ENCODE measurements at places on chromosomes 16 and 17.

GRCh38 chr17:29667969-29668368, 45.3 kb upstream of the CORO6 start:
- no peak for DNase-seq

DNA sequence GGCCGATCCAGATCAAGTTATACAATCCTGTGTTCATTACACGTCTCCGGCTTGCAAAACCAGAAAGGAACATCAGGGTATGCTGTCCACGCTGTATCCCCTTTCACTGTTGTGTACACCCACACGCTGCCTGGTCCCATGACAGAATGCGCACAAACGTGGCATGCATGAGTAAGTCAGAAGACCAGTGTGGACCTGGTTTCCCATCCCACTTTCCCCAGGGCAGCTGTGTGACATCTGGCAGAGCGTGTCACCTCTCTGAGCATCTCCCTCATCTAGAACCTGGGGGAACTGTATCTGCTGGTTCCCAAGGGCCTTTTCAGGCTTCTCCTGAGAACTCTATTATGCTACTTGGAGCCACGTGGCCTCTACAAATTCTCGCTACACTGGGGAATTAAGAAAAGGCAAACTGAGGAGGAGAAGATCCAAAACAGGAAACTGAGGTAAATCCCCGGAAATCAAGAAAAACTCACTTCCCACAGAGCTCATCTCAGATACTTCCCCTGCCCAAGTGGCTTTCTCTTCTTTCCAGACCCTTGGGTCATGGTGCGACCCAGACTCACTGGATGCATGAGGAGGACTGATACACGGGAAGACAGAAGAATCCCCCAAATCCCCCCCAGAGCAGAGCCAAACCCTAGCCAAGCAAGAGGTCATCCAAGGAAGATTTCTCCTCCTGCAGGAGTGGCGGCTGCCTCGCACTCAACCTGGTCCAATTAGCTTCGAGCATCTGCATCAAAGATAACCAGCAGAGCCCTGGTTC, 139.3 kb downstream of the GAS7 start:
- no peak for DNase-seq

- no peak for DNase-seq
Measured at GRCh38 chr16:19136549-19137196, 22.9 kb downstream of the ITPRIPL2 start.

DNA sequence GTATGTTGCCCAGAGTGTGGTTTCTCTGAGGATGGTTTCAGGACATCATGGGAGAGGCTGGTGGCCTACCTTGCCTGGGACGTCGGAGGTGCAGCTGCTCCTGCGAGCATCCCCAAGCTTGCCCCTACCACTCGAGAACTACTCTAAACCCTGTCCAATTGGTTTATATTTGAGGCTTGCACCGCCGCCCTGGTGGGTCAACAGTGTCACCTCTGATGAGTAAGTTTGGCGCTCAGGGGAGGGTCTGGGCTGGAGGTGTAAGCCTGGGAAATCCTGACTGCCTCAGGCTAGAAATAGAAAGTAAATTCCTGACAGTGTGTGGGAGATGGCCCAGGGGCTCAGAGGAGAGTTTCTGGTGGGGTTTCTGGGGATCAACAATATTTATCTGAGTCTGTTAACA, 48.2 kb downstream of the CCDC42 start:
- DNase-seq = no peak

- DNase-seq = no peak
Measured at GRCh38 chr17:68843522-68843921, 111.7 kb downstream of the ABCA8 start.

DNA sequence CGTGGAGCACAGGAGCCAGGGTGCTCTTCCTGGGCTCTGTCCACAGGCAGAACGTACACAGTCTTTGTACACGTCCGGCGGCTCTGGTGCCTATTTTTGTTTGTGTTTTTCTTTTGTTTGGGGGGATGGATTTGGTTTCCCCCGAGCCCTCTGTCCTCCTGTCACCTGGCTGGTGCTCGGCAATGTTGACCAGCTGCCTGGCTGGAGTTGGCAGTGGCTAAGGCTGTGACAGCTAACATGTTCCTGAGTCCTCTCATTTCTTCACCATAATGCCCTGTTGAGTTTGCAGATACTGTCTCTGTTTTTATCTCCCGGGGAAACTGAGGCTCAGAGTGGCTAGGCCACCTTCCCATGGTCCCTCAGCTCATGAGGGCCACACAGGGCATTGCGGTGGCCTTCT, 25.7 kb downstream of the MAPT start:
- DNase-seq = no peak

DNA sequence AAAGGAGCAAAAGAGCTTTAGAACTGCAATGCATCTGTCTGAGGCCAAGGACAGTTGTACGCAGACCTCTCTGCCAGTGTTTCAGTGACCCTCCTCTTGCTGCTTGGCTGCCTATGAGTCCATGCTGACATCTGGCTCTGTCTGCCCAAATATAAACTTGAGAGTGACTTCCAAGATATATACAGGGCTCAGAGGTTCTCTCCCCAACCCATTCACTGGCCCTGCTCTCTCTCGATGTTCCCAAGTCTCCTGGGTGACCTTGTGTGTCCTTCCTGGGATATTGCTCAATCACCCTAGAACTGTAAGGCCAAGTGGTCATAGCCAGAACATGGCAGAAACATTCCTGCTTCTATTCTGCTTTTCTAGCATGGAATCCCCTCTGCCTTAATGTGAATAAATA, 716.3 kb downstream of the WWOX start:
- DNase-seq = no peak

DNA sequence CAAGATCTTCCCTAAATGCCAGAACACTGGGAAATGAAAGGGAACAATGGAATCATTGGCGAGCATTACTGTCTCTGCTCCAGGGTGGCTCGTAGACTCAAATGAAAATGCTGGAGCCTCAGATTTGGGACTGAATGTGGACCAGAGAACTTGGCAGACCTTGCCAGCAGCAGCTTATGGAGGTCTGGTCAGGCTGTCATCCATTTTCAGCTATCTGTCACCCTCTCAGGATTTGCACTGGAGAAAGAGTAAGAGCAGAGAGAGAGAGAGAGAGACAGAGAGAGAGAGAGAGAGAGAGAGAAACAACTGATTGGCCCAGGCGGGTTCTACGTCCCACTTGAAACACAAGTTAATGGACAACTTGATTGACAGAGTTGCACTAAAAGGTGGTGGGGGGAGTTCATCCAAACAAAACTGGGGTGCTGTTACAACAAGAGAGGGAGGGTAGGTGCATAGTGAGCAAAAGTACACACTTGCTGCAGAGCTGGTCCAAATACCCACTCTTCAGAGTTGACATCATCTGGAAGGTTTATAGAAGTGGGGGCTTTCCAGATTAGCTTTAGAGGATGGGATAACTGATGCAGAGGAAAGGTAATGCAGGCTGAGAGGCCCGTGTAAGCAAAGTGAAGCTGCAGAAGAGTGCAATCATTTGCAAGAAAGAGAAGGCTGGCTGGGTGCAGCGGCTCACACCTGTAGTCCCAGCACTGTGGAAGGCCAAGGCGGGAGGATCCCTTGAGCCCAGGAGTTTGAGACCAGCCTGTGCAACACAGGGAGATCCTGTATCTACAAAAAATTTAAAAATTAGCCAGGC, 16.5 kb upstream of the NSMCE1 start:
- DNase-seq = no peak

DNA sequence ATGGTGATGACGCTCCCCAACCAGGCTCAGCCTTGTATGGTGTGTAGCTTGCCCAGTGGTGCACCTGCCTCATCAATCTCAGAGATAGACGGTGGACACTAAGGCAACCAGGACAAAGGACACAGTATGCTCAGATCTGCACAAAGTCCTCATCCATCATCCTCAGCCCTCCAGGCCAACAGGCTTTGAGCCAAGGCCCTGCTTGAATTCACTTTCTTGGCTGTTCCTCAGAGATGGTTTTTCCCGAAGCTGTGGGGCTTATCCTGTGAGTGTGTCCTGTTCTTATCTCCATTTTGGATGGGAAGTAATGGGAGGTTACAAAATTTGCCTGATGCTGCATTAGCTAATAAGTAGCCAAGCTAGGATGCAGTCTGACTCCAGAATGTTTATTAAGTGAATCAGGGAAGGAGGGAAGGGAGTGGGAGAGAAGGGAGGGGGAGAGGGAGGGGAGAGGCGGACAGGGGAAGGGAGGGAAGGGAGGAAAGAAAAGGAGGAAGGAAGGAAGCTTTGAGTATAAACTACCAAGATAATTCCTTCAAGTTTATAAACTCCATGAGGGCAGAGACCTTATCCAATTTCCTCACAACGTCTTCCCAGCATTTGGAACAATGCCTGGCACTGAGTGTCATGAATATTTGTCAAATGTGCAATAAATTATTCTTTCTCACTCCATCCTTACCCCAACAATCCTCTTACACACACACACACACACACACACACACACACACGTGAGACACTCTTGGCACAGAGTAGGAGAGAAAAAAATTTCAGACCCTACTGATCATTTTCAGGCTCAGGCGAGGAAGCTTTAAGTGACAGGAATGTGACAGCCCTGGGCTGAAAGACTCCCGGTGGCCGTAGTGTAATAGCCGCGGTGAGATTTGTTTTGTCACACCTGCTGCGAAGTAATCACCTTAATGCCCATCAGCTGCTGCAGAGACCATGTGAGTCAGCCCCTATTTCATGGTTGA, 84.3 kb downstream of the BMERB1 start:
- no peak for DNase-seq

Measured in RWPE1 (cell line).